Stimulated activated CD8-positive, alpha-beta memory T cell treated with anti-CD3 and anti-CD28 coated beads, Interleukin-4, amount 100 ng/mL, for 1 hour (primary cell): ENCODE measurements at places on chromosomes 5 and 9.
A peak's percentile ranks its signal among the peaks of the same experiment; 100 is the strongest.

- no peak for DNase-seq
Measured at GRCh38 chr9:77424993-77425392, 223.1 kb downstream of the GNA14 start.

DNA sequence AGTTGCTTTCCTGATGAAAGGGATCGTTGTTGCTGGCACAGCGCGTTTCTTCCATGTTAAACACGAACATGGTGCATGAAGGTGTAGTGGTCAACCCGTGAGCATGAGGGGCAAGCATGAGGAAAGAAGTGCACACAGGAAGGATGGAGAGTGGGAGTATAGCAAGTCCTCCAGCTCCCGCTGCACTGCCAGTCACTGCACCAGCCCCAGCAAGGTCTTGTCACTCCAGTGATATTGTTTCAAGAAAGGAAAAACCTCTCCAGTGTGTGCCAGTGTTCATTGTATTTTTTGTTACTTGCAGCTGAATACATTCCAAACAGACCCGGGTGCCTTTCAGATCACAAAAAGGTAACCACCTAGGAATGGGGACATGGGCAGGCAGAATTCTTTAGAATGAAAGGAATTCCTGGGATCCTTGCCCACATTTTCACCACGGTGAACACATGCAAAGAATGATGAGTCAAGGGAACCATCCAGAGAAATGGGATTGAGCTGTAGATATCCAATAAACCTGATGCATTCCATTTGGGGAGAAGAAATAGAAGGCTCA is 186.3 kb downstream of the AOPEP start:
- DNase-seq, result no peak

- DNase-seq, result peak; percentile 25
Measured at GRCh38 chr5:169637085-169637548, at the start of gene DOCK2. TSS of gene DOCK2 (plus strand) at chr5:169637275. CDS start at chr5:169637327, 52 bp downstream.

DNA sequence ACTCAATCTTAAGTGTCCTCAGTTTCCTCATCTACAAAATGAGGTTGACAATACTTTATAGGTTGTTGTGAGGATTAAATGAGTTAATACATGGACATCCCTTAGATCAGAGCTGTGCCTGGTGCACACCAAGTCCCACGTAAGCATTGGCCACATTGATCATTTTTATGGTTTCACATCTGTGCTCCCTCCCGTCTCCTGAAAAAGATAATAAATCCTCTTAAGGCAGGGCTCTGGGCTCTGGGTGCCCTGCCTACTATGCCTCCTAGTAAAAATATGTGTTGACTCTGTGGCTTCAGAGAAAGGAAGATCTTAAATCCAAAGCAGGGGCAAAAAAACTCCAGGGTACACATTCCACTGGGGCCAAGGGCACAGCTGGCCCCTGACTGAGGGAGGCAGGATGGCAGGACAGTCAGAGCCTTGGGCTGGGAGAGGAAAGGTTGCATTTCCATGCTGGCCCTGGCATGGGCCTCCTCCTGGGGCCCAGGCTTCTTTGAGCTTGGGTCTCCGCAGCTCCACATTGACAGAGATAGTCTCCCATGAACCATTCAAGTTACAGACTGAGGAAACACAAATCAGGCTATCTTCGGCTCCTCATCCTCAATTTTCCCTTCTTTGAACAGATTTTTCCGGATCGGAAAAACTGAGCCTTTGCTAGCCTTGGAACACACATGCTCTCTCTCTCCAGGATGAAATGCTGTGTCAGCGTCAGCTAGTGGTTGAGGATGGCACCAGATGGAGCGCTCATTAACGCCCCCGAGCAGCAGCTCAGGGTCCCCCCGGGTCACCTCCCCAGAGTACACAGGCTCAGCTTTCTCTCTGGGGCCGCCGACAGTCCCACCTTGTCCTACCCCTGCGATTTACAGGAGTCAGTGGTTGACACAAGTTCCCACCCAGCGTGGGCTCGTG is 22.4 kb upstream of the KIF12 start:
- DNase-seq, result no peak

- DNase-seq, result no peak
Measured at GRCh38 chr9:10272830-10273229, 340.0 kb downstream of the PTPRD start.
